ENCODE measurements at places on chromosomes 1 and 21.

- DNase-seq = peak; percentile 56
Measured at GRCh38 chr1:245353411-245353810, 198.6 kb downstream of the KIF26B start.

GRCh38 chr1:7432900-7433380, 338.2 kb upstream of the VAMP3 start:
- DNase-seq = no peak

GRCh38 chr21:20998456-20998789, 214 bp downstream of the NCAM2 start:
- DNase-seq = no peak

DNA sequence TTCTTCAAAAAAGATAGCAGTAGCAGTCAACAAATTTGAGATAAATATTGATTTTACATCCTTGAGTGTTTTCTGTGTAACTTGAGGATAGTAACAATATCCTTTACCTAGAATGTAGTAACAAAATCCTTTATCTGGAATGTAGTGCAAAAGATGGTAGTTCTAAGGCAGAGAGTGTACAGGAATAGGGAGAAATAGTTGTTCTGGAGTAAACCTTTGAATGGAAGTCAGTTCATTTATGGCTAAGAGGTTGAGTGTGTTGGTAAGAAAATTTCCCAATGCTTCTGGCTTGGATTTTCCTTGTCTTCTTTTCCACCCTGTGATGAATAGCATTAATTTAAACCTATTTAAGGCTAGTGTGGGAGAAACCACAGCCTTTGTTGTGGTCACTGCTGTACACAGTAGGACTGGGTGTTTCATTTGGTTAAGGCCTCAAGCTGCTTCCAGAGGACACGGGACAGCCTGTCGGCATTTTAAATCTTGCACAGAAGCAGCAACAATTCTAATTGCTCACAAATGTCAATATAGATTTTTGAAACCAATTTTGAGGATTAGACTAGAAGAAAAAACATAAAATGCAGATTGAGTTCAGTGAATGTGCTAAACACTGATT, 11.3 kb downstream of the NFIA start:
- DNase-seq = no peak

DNA sequence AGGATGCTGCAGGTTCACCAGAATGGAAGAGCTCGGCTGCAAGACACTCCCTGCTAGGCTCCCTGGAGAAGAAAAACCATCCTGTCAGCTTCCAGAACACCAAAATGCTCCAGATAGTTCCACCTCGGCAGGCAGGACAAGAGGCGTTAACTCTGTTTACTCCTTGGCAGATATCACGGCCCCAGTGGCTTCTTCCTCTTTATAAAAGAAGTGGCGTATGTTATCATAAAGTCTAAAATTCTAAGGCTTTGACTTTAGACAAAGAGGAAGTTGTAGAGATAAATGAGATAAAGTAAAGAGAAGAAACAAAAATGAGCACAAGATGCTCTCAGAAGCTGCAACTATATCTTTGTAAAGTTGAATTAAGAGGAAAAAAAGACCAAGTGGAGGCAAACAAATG, 24.3 kb upstream of the MTF1 start:
- no peak for DNase-seq

GRCh38 chr1:221543529-221544120, 198.3 kb downstream of the DUSP10 start:
- no peak for DNase-seq

GRCh38 chr21:38389896-38390295, 108.4 kb downstream of the ERG start:
- DNase-seq = no peak

- DNase-seq = no peak
Measured at GRCh38 chr1:198841477-198841876, 202.6 kb downstream of the PTPRC start.

DNA sequence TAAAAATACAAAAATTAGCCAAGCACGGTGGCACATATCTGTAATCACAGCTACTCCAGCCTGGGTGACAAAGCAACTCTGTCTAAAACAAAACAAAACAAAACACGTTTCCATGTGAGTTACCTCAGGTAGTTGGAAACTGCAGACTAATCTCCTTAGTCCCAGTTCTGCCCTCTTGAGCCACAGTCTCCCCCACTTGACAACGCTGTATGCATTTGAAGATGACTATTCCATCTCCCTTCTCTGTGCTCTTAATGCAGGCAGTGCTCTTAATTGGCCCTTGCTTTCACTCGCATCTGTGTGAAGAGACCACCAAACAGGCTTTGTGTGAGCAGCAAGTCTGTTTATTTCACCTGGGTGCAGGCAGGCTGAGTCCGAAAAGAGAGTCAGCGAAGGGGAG, 19.6 kb upstream of the DHCR24 start:
- no peak for DNase-seq

Data from posterior cingulate gyrus (tissue), 11 donors.